NCI-H1417 treated with DMSO at 0.1 percent for 48 hours (cell line): ENCODE measurements at places on chromosomes 7 and 10.
A peak's percentile ranks its signal among the peaks of the same experiment; 100 is the strongest.

DNA sequence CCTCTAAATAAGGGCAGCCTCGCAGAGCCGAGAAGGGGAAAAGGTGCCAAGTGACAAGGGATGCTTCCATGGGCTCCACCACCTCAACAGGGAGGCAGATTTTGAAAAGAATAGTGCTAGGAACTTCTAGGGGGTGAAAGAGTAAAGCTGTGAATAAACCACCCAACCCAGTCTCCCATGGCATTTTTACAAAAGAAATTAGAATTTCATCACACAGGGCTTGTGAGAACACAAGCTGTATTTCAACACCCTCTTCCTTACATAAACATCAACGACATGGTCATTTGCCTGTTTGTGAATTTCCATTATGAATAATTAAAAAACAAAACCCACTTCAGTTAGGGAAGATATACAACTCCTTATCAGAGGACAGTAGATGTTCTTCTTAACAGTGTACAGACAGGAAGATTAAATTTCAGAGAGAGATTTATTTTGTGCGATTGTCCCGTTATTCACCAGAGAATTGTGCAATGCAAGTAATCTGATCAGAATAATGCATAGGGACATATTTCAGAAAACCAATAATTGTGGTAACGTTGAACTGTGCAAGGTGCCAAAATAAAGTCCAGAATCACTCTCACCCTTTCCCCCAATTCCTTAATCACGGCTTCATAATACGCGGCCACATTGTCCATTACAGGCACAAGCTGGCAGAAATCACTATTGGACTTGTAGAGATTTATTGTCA is 207.8 kb upstream of the MGMT start:
- DNase-seq: no peak

- DNase-seq: no peak
Measured at GRCh38 chr10:85545874-85546273, 820.7 kb downstream of the GRID1 start.

GRCh38 chr10:5540080-5540479 is 15.3 kb downstream of the CALML3 start:
- DNase-seq: no peak

GRCh38 chr10:93921338-93921737 is 27.6 kb downstream of the SLC35G1 start:
- no peak for DNase-seq

GRCh38 chr10:88012641-88013040 is 149.2 kb downstream of the PTEN start:
- DNase-seq: no peak

DNA sequence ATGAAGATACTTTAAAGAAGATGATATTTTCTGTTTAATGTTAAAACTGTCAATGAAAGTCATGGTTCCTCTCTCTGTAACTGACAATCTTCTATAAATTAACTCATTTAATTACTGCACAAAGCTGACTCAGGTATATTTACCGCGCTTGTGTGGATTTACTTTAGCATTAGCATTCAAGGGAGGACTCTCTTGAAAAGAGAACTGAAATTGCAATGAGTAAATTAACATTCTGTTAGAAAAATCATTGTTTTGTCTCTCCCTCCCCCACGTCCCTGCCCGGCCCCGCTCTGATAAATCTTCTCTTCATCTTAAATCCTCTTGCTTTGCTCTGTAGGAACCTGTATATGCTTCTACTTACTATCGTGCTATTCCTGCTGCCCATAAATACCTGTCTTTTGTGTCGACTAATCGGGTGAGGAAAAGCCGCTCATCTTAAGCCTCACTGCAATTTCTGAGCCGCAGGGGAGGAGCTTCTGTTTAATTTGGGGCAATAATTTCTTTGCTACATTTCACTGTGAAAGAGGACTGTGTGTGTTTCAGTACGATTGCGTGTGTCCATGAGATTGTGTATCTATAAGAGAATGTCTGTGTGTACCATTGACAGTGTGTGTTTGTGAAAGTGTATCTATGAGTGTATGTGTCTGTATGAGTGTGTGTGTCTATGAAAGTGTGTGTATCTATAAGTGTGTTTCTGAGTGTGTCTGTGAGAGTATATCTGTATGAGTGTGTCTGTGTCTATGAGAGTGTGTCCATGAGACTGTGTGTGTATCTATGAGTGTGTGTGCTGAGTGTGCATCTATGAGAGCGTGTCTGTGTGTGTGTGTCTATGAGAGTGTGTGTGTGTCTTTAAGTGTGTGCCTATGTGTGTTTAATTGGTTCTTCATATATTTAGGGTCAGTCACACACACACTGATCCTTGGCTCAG is 46.5 kb upstream of the LYZL2 start:
- DNase-seq: no peak

- DNase-seq: no peak
Measured at GRCh38 chr7:102908676-102909075, 4.1 kb upstream of the LRRC17 start.

- DNase-seq: no peak
Measured at GRCh38 chr7:129055294-129055816, 444 bp upstream of the TNPO3 start.

DNA sequence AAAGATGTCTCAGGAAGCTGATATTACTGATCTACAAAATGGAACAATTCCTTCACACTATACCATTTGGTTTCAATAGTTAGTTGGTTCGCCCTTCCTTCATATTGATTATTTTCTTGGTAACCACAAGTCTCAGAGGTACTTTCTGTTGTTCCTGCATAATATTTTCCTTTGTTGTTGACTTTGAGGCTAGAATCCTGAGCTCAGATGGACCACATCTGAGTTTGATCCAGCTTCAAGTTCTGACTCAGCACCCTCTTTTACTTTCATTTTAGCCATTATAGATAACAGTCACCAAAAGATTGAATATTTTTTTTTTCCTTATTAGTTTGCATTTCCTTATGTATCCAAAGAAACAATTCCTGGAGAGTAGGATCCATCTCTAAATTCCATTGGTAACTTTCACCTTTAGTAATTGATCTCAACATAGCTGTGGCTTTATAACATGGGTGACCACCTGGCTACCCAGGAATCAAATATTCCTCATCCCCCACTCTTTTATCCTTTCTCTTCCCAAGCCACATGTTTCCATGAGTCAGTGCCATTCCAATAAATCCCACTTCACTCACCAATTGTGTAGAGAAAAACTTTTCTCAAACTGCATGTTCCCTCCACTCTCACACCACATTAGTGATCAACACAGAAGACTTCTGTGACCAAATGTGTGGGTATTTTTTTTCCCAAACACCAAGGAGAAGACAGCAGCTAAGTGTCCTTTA is 9.7 kb upstream of the ABCA13 start:
- DNase-seq: no peak

DNA sequence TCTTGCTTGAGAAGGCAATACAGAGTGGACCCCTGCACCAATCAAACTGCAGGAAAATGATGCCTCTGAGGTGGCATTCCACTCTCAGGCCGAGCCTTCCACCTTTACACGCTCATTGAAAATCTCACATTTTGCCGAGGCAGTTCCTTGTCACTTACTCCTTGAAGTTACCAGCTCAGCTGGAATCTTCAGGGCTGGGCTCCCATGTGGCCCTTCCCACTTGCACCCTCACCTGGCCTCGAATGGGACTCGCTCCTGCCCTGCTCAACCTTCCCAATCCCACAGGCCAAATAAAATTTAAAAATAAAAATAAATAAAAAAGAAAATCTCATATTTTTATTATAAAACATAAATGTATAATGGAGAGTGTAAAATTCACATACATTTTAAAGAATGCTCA is 790.7 kb upstream of the COBL start:
- DNase-seq: no peak

DNA sequence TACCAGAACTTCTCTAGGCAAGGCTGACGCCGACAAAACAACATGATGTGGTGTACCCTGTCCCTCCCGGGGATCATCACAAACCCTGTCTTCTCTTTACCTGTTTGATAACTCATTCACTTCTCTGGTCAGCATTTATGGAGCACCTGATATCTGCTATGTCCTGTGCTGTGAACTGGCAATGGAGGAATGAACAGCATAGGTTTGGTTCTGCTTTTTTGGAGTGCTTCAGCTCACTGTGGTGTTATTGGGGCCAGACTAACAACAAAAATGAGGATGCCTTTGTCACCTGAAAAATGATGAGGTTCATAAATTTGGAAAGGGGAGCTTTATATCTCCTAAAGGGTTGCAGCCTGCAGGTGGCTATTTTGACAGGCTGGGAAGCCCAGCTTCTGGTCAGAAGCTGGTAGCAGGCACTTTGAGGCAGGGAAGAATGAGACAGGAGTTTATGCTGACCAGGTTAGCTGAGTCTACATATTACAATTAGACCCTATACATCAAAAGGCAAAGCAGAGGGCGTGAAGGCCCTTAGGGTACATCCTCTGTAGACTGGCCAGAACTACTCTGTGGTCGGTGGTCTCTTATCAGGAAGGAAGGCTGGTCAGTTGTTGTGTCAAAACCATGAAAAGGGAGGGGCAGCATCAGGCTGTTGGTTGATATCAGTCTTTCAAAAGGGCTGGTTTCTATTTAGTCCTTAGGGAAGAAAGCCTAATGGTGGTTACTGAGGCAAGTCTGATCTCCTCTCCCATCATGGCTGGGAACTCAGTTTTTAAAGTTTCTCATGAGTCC is 42.3 kb downstream of the SH2D4B start:
- DNase-seq: no peak

GRCh38 chr7:28688651-28689050 is 269.5 kb downstream of the TRIL start:
- no peak for DNase-seq

DNA sequence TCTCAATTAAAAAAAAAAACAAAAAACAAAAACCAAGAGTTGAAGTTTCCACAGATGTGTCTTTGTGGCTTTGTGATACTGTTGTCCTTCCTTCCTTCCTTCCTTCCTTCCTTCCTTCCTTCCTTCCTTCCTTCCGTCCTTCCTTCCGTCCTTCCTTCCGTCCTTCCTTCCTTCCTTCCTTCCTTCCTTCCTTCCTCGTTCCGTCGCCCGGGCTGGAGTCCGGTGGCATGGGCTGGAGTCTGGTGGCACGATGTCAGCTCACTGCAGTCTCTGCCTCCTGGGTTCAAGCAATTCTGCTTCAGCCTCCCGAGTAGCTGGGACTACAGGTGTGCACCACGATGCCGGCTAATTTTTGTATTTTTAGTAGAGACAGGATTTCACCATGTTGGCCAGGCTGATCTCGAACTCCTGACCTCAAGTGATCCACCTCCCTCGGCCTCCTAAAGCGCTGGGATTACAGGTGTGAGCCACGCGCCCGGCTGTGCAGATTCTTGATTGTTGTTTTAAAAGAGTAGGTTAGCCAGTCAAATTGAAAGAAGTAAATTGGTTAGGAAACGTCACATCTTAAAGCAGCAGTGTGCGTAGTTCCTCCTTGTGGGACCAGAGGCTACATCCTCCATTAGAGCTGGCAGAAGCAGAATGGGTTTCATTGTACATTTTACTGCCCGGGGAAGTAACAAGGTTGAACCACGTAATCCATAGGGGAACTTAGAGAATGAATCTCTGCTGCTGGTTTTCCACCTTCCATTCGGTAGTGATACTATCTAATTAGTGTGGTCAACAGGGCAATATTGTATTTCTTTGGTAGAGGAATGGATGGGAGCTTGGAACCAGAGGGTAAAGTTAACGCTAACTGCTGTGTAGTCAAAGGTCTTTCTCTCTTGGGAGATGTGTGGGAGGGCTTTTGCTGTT is 20.6 kb downstream of the DNAJB6 start:
- DNase-seq: no peak

GRCh38 chr10:35195361-35196306 is 69.0 kb downstream of the CREM start:
- peak; percentile 2 for DNase-seq

DNA sequence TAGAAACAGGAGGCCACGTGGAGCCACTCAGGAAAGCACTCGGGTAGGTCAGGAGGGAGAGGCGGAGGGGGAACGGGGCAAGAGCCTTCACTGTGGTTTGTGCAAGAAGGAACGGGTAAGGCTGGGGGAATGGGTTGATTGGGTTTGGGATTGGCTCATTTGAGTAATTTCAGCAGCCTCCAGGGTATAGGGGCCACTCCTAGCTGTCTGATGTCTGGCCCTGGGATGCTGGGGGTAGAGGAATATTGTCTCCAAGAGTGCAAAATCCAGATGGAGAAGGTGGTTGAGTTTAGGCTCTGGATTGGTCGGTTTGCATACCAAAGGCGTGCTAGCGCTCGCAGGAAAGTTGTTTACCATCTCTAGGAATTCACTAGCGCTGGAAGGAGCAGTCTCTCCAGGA is 47.2 kb downstream of the MYL10 start:
- no peak for DNase-seq

DNA sequence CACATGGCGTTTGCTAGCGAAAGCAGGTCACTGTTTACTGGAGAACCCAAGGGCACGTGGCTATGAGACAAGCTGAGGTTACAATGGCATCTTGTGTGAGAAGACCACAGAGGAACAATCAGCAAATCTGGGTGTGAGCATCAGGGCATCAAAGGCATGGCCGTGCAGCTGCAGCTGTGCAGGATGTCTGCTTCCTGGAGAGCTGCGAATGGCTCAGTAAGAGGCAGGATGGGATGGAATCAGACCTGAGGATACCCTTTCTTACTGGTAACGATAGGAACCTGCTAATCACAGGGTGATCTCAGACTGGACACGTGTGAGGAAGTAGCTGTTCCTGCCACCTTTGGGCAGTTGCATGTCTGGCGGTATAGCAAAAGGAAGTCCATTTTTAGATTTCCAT is 119.5 kb downstream of the RNF216 start:
- DNase-seq: no peak

GRCh38 chr10:71285180-71285545 is 33.9 kb upstream of the SLC29A3 start:
- DNase-seq: no peak

DNA sequence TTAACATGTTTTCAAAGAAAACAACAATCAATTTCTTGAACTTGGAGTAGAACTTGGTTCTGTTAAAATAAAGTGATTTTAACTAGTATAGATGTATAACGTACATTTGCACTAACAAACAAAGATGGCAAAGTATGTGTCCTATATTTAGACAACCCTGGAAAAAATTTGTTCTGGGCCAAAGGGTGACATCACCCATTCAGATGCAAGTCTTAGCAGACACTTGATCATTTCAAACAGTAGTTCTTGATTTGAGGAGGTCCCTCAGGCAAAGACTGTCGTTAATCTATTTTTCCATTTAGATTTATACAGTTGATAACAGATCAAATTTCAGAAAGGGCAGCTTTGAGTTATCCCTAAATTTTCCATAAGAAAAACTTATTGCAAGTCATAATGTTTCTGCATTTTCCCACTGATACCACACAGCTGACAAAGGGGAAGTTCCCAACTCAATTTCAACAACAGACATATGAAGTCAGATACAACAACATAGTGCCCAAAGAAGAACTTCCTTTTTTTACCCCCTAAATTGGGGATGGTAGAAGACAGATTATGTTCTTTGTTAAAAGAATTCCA is 5.2 kb downstream of the NMT2 start:
- no peak for DNase-seq

GRCh38 chr10:59631882-59632807 is 77.5 kb downstream of the SLC16A9 start:
- DNase-seq: no peak

- no peak for DNase-seq
Measured at GRCh38 chr7:100598425-100598824, 3.7 kb upstream of the PCOLCE start.

- no peak for DNase-seq
Measured at GRCh38 chr10:35588836-35589235, 16.3 kb upstream of the GJD4 start.
